Stimulated activated CD8-positive, alpha-beta memory T cell treated with anti-CD3 and anti-CD28 coated beads, Interleukin-15, amount 100 ng/mL, for 1 hour (primary cell): ENCODE measurements at places on chromosomes 16 and 17.
A peak's percentile ranks its signal among the peaks of the same experiment; 100 is the strongest.

DNA sequence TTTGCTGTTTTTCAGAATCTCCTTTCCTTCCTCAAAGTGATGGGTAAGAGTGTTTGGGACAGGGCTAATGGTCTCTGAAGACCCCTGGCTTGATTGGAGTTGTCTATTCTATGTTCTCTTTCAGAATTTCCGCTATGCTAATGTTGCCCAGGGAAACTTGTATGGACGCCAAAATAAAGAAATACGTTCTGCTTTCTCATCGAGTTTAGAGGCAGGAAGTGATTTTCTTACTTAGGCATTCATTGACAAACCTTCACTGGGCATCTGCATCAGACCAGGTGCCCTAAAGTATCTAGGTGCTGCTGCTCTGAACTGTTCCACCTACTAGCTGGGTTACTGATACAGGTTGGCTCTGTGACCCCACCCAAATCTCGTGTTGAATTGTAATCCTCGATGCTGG lies 787.9 kb upstream of the EEF2KMT start:
- DNase-seq = no peak

- no peak for DNase-seq
Observed at GRCh38 chr17:67132366-67132765, 88.0 kb downstream of the CACNG1 start.

GRCh38 chr17:8916466-8916865 lies 49.0 kb upstream of the PIK3R6 start:
- DNase-seq = no peak

DNA sequence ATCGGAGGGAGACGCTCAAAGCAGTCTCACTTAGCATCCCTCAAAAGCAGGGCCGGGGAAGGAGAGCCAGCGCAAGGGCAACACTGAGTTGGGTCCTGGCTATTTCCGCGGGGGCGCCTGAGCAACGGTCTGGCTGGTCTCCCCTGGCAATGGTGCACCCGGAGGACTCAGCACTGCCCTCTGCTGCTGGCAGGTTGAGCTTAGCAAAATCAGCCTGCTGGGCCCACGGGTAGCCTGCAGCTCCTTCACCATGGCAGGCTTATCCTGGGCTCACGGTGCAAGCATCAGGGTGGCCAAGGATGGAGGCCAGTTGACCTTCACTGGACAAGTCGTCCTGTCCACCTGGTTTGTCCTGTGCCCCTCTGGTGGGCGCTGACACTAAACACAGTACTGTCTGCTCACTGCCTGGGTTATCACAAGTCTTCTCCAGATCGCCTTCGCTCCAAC lies 14.4 kb upstream of the ALDH3A1 start:
- peak; percentile 21 for DNase-seq

DNA sequence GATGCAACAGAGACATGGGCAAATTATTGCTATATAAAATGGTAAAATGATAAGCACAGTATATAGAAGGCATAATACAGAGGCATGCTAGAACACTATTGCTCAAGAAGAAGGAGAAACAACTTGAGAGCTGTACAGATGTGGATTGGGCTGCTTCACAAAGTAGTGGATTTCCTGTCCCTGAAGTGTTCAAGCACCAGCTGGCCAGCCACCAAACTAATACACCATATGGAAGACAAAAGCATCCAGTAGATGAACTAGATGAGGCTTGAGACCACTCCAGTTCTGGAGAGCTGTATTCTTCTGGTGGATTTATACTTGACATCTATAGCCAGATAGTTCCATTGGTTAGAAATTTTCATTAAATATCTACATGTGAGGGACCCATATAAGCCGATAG lies 134.1 kb upstream of the GNAO1 start:
- DNase-seq = no peak

- DNase-seq = no peak
Observed at GRCh38 chr16:4570688-4571321, 14.7 kb downstream of the C16orf96 start.

- no peak for DNase-seq
Observed at GRCh38 chr16:85635545-85636140, 22.5 kb downstream of the GSE1 start.

DNA sequence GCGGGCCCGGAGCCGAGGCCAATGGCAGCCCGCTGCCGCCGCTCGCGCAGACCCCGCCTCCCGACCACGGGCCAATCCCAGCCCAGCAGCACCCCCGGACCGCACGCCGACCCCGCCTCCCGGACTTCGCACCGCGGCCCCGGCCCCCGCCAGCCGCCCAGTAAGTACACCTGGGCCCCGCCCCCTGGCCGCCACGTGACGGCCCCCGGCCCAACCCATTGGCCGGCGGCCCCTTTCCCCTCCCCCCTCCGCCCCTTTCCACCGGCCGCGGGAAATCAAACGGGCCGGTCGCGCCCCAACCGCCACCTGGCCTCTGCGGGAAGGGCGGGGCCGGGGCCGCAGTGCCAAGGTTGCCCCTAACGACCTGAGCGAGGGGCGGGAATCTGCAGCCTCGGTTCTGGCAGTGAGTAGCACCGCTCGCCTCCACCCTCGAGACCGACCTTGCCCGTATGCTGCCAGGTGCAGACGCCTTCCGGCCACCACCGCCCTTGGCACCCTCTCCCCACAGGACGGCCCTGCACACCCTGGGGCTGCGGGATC lies at the start of gene YBX2:
YBX2 (minus strand) TSS at position 26 of the 540 bp plus-strand sequence. CDS start 139 bp downstream, outside the sequence.
- DNase-seq = peak; percentile 45

GRCh38 chr17:42843358-42843934 lies 934 bp upstream of the AOC2 start:
- DNase-seq = no peak
